Pericardium fibroblast (primary cell): ENCODE measurements at places on chromosomes 4 and X. TPM values are rescaled to one million over a fixed set of nuclear protein-coding genes. Genes with fewer than 3 reads are reported as not detected.

Gene MAML3
- 3.0 and 3.2 TPM in 2 replicates for total RNA-seq

Gene ART3
- total RNA-seq, result not detected in 2 replicates

Gene SPANXB1
- not detected in 2 replicates for total RNA-seq

Gene ARL9
- total RNA-seq, result not detected in 2 replicates

Gene RASSF6
- not detected in 2 replicates for total RNA-seq

Gene ADGRG4
- total RNA-seq, result not detected in 2 replicates

Gene SMIM31
- not detected in 2 replicates for total RNA-seq

Gene PARM1
- total RNA-seq, result 0.77 and 7.7 TPM in 2 replicates

Gene CHIC2
- total RNA-seq, result 37.8 and 61.8 TPM in 2 replicates

Gene REELD1
- not detected in 2 replicates for total RNA-seq

Gene FGG
- not detected in 2 replicates for total RNA-seq

Gene TXK
- total RNA-seq, result not detected in 2 replicates

Gene GLRB
- total RNA-seq, result 2.3 and 3.6 TPM in 2 replicates

Gene ARSJ
- total RNA-seq, result 12.4 and 15.2 TPM in 2 replicates

Gene ACE2
- total RNA-seq, result not detected in 2 replicates

Gene ETDA
- total RNA-seq, result not detected in 2 replicates

Gene IL2
- total RNA-seq, result not detected in 2 replicates

Gene OPRPN
- total RNA-seq, result not detected in 2 replicates

Gene XK
- total RNA-seq, result 0.12 TPM in 1 of 2 replicates, not detected in the other

Gene ALAS2
- total RNA-seq, result not detected in 2 replicates

Gene PPID
- total RNA-seq, result 12.7 and 22.6 TPM in 2 replicates

Gene SLC25A6
- total RNA-seq, result 383 and 576 TPM in 2 replicates

Gene SSX2B
- total RNA-seq, result not detected in 2 replicates

Gene MMRN1
- 0.58 TPM in 1 of 2 replicates, not detected in the other for total RNA-seq

Gene NWD2
- not detected in 2 replicates for total RNA-seq

Gene SGMS2
- 42.8 and 82.3 TPM in 2 replicates for total RNA-seq
